SW 1271 (cell line): ENCODE measurements at places on chromosomes 7 and 10.

DNA sequence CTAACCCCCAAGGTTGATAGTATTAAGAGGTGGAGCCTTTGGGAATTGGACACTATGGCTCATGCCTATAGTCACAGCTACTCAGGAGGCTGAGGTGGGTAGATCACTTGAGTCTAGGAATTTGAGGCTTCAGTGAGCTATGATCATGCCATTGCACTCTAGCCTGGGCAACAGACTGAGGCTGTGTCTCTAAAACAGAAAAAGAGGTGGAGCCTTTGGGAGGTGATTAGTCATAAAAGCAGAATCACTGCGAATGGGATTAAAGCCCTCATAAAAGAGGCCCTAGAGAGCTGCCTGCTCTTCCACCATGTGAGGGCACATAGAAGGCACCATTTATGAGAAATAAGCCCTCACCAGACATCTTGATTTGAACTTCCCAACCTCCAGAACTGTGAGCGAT, 81.9 kb downstream of the SKAP2 start:
- DNase-seq = no peak

DNA sequence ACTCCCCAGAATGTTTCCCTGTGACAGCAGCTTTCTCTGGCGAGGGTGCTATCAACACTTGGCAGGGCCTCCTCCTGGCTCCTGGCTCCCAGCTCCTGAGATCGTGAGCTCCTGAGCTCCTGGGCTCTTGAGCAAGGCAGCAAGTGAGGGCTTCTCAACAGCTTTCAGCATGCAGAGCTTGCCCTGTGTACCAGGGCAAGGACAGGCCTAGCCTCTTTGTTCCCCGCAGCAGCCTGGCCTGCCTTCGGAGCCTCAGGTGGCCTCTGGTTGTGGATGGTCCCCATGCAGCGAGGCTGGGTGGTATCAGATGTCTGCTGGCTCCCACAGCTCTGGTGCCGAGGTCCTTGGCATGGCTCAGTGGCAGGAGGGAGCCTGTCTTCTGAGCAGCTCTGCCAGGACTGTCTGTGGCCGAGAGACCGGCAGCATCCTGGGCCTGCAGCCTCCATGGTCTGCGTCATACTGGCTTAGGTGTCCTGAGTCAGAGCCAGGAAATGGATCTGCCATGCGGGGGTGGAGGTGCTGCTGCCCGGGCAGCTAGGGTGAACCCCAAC, 44.2 kb downstream of the ZMIZ1 start:
- no peak for DNase-seq

DNA sequence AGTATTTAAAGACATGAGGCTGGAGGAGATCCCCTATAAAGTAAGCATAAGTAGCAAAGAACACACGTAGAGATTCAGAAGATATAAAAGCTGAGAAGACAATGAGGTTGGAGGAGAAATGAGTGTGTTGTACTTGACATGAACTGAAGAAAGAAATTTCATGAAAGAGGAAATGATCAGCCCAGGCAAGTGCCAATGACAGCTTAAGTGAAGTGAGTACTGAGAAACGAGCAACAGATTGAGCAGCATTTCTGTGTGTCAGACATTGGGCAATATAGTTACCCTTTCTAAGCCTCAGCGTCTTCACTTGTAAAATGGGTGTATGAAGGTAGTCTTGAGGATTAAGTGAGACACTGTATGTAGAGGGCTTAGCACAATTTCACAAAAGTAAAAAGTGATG, 4.8 kb upstream of the LIPA start:
- no peak for DNase-seq

- DNase-seq = peak; percentile 15
Observed at GRCh38 chr7:81333004-81333403, 414.2 kb upstream of the SEMA3C start.

DNA sequence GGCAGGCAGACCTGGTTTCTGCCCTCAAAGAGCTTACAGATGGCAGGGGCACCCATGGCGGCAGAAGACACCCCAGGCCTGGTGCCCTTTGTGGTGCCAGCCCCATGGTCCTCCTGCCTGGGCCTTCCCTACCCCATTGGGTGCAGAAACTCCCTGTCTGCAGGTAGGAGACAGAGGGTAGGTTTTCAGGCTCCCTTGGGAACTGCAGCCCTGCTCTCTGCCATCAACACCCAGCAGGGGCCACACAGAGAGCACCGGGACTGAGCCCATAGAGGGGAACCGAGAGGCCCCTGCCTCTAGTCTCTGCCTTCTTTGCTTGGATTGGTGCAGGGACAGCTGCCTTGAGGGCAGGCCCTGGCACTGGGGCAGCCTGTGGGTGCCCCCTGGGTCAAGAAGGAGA, 52.6 kb downstream of the GTF2IRD1 start:
- DNase-seq = no peak

DNA sequence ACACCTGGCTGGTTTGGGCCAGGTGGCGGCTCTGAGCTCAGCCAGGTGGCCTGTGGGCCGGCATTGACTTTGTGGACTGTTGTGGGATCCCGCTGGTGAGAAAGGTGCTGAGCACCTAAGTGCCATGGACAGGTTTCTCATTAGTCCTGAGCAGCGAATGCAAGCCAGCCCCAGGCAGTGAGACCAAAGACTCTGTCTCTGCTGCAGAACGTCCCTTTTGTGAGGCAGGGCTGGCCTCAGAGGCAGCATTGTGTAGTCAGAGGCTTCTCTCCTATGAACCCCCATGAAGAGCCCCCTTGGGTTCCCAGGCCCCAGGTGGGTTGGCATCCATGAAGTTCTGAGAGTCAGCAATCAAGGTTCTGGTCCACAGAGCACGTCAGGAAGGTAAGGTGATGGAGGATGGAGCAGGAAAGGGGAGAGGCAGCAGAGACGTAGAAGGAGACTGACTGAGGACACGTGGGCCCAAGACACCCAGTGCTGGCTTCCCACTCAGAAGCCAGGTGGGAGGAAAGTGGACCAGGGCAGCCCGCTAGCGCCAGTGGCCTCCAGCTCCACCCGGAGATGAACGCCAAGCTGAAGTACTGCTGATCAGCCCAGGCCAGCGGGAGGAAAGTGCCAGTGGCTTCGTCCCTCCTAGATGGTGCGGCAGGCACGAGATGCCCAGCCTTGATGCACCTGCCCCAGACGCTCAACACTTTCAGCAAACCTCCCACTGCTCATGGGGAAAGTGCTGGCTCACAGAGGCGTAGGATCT, 19.2 kb upstream of the PTPRN2 start:
- DNase-seq = no peak
